Activated CD8-positive, alpha-beta memory T cell treated with anti-CD3 and anti-CD28 coated beads, Interleukin-2, amount 10 ng/mL, durations not matched to agents 7 days and 5 days (primary cell): ENCODE measurements at places on chromosomes 3 and 15.
A peak's percentile ranks its signal among the peaks of the same experiment; 100 is the strongest.

DNA sequence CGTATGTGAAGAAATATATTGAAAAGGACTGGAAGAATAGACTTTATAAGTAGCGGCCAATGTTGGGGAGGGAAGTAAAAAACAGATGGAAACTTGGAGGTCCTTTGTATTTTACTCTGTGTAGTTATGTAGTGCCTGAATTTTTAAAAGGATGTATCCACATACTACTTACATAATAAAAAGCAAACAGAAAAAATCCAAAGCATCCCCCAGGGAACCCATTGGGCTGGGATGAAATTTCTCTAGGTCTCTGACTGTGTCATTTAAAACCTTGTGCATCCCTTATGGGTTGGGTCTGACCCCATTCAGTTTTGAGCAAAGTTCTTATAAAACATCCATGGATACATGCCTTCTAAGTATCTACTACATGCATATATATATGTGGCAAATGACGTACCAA is 141.1 kb downstream of the NR1D2 start:
- no peak for DNase-seq
- no peaks in the 10 kb centered on the region for H3K4me1 ChIP-seq
- H3K27ac ChIP-seq, result no peak overlapping the region
- H3K36me3 ChIP-seq, result no peaks in the 10 kb centered on the region

- no peak overlapping the region for H3K4me3 ChIP-seq
- H3K27ac ChIP-seq, result peak overlapping the region; percentile 47
- peaks cover under 1% of the 10 kb centered on the region for H3K36me3 ChIP-seq
- H3K27me3 ChIP-seq, result no peaks in the 10 kb centered on the region
- peaks cover 39% of the 10 kb centered on the region for H3K4me1 ChIP-seq
These were observed 89.7 kb downstream of the LIPC start for GRCh38 chr15:58521293-58521991.

GRCh38 chr15:68667800-68668625 is 89.2 kb downstream of the CORO2B start:
- DNase-seq, result no peak
- H3K27ac ChIP-seq, result no peak overlapping the region
- H3K27me3 ChIP-seq, result peaks cover 30% of the 10 kb centered on the region
- no peaks in the 10 kb centered on the region for H3K36me3 ChIP-seq
- no peaks in the 10 kb centered on the region for H3K4me1 ChIP-seq

DNA sequence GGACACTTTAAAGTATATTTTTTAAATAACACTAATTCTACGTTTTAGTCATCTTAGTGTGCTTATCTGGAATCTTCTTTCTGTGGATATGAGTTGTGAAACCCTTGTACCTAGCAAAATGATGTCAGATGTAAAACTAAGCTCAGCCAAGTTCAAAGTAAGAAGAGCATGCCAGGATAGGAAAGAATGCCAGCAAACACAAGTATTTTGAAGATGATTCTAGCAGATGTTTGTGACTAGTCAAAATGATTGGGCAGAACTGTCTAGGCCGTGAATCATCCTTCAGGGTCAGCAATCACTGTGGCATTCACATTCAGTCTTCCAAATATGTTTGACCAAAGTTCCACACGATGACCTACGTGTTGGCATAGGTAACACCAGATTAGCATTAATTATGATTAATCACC is 5.4 kb upstream of the PLOD2 start:
- peaks cover 31% of the 10 kb centered on the region for H3K27me3 ChIP-seq
- H3K4me3 ChIP-seq, result no peak overlapping the region
- H3K36me3 ChIP-seq, result no peaks in the 10 kb centered on the region
- H3K27ac ChIP-seq, result no peak overlapping the region
- no peak for DNase-seq
- peaks cover 4% of the 10 kb centered on the region for H3K4me1 ChIP-seq

DNA sequence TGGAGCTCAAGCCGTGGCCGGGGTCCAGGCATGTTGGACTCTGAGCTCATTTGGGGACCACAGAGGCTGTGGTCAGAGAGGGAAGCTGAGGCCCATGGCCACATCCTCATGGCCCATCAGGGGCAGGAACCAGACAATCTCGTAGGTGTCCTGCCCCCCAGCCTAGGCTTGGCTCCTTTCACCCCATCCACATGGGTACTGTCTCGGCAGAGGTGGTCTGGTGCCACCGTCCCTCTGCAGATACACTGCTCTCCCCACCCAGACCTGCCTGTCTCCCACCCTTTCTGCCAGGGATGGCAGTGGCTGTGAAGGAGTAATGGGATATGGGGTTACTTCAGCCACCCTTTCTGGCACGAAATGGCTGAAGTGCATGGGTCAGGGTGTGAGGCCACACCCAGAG is 7.9 kb downstream of the PRSS50 start:
- H3K4me3 ChIP-seq, result no peak overlapping the region
- no peaks in the 10 kb centered on the region for H3K36me3 ChIP-seq
- H3K4me1 ChIP-seq, result no peaks in the 10 kb centered on the region
